ENCODE measurements at places on chromosomes 5 and 9.

GRCh38 chr5:55372130-55372925 is 64.5 kb downstream of the MTREX start:
- DNase-seq, result no peak

GRCh38 chr9:125360601-125361000 is 99.0 kb downstream of the GAPVD1 start:
- no peak for DNase-seq

DNA sequence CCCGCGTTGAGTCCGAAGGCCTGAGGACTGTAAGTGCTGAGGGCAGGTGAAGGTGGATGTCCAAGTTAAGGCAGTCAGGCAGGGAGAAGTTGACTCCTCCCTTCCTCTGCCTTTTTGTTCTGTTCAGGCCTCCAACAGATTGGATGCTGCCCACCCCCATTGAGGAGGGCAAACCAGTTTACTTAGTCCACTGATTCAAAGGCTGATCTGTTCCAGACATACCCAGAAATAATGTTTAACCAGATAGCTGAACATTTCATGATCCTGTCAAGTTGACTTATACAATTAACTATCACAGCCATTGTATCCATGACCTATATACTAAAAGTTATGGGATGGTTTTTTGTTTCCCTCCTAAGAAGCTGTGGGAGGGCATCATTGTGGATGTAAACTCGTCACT is 8.3 kb upstream of the TEX48 start:
- peak; percentile 46 for DNase-seq

DNA sequence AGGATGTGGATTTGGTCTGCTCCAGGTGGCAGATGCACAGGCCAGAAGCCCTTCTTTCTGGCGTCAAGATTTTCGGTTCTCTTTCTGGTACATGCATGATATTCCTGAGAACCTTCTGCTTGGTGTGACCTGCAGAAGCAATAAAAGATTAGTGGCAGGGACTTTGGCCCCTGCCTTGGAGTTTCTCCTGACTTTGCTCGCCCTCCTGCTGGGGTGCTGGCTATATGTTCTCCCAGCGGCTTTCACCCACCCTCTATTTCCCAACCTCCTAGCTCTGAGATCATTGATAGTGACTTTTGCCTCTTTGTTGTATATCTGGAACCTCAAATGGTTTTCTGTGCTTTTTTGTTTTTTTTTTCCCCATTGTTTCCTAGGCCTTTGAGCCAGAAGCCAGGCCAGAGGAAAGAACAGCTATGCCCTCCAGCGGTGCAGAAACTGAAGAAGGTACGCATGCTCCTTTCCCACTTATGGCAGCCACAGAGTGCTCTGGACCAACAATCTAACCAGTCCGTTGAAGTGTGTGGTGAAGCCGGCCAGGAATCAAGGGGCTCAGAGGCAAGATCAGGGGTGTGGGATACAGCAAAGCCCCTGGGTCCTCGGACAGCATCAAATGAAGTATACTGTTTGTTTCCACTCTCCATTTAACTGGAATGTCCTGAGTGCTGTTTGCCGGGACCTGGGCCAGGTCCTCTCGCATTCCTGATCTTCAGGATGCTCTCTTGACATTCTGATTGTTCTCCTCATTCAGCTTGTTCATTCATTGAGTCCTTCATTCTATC is 154.5 kb downstream of the ARHGEF28 start:
- DNase-seq, result no peak

DNA sequence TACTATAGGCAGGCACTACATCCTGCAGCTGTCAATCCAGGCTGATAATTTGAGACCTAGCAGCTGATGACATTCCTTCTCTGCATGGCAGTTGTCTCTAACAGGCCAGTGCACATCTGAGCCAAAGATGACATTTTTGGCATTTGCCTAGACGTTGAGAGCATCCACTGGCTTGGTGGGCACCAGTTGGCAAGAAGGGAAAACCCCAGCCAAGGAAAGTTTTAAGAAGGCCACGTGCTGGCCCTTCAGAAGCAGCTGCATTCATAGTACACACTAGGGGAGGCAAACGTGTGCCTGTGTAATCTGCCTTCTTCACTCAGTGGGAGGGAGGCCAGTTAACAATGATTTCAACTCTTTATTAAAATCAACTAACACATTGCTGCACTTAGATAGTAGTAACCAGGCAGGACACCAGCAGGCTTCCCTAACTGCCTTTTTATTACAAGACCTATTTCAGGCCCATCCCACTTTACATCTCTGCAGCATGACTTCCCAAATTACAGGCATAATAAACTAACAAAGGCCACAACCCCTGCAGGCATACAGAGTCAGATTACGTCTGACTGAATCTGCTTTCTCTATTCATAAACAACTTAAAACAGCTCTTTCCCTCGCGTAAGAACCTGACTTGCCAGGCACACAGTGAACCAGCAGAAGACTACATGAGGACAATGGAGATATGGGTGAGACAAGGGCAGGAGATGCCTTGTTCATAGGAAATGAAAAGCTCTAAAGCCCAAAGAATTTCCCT is 576.3 kb downstream of the PDE4D start:
- no peak for DNase-seq

DNA sequence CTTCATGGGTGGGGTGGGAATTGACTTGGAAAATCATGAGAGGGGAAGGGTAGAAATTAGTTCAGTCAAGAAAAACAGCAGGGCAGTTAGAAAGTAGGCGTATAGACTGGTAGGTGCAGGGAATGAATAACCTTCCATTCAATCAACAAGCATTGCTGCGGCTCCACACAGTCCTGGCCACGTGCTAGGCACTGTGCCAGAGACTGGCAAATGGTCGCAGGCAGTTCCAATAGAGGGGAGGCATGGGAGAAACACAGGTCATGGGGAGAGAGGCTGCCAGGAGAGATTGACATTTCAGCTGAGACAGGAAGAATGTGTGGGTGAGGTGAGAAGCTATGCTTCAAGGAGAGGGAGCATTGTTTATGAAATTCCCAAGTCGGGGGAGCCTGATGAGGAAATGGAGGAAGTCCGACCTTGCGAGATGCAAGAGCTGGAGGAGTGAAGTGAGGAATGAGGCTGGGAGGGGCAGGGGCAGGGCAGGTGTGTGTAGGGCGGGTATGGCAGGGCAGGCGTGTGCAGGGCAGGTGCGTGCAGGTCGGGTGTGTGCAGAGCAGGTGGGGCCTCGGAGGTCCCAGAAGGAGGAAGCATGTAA is 54.4 kb upstream of the PPARGC1B start:
- DNase-seq, result no peak

DNA sequence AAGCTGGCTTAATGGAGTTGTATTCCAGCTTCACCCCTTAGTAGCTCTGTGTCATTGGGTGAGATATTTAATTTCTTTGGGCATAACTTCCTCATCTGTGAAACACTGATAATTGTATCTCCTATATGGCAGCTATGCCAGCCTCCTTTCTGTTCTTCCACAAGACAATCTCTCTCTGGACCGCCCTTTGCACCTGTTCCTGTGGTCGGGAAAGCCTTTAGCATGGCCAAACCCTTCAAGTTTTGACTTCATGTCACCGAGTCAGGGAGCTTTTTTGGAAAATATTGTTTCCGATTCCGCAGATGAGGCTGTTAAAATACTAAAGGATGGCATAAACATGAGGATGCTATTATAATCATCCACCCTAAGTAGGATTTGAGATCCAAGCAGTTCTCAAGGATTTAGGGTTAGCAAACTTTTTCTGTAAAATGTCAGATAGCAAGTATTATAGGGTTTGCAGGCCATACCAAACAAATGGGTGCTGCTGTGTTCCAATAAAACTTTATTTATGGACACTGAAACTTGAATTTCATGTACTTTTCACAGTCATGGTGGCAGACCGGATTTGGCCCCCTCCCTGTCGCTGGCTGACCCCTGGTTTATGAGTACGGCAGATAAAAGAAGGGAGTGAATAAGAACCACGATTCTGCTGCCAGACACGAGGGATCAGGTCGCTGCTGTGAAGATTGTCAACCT is 695 bp upstream of the NDFIP1 start:
- no peak for DNase-seq

- DNase-seq, result no peak
Measured at GRCh38 chr5:65329266-65329665, 152.5 kb downstream of the ADAMTS6 start.

DNA sequence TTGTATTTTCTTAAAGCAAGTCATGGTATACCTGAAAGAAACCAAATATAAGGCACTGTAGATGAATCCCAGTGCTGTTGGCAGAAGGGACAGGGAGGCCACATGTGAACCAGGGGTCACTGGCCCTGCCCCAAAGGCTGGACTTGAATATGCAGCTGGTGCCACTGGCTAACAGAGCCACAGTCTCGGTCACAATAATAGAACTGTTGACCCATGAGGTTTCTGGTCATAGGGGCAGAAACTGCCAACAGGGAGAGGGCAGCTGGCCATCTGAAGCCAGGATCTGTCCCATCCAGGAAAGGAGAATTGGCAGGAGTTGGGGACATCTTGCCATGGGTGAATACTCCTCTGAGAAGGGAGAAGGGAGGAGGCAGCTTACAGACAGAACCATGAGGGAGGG is 31.9 kb downstream of the PALM2AKAP2 start:
- DNase-seq, result no peak

- no peak for DNase-seq
Measured at GRCh38 chr9:74528207-74528606, 31.1 kb downstream of the RORB start.

- no peak for DNase-seq
Measured at GRCh38 chr9:115972843-115973595, 180.6 kb upstream of the PAPPA start.

- DNase-seq, result peak; percentile 36
Measured at GRCh38 chr5:1538276-1538675, 14.5 kb upstream of the LPCAT1 start.

DNA sequence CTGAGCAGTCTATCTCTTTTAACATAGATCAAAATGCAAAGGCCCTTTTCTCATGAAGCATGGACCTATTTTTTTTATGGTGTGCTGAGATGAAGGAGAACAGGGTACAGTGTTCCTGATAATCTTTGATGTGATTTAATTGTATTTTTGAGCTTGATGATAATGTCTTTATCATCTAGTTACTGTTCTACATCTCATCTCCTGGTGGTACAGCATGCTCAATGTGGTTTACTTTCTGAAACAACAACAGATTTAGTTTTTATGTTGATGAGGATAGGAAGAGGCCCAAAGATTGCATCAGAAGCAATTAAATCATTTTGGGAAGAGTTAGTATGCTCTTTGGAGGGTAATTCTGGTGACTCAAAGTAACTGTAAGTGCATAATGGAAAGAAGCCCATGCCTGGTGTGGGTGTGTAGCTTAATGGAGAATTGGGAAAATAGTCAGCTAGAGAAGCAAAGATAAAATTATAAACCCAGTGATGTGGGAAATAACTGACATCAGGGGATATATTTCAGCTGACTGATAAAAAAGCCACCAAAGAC is 123.0 kb upstream of the KCNN2 start:
- DNase-seq, result no peak

DNA sequence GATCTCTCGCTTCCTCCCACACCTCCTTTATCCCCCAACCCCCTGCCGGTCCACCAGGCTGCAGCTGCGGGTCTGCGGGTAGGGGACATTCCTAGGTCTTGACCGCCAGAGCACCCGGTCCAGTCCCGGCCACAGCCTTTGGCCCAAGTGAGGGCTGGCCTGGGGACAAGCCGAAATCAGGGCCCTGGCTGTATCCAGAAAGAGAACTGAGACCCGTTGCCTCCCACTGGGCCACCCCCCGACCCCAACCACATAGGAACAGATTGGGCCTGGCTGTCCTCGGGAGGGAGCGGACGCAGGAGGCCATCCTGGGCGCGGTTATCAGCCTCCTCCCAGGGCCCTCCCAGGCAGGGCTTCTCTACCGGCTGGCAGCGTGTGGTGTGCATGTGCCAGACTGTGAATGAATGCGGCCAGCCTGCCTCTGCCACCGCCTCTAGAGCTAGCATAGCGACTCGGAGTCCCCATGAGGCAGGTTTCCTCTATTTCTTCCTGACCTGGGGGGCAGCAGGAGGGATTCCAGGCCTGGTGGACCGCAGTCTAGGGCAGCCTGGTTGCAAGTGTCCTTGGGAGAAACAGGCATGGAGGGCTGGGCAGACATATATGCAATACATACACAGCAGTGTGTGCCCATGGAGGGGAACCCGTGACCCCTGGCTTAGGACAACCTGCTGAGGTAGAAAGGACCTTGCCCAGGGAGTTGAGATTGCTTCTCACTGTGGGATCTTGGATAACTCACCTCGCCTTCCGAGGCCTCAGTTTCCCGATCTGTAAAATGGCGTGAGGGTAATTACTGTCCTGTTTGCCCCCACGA is 1.2 kb downstream of the N4BP3 start:
- DNase-seq, result peak; percentile 58

GRCh38 chr9:21995666-21996398 is 1.2 kb downstream of the CDKN2B-AS1 start:
- no peak for DNase-seq

- DNase-seq, result no peak
Measured at GRCh38 chr5:177234841-177235240, 68.7 kb downstream of the RAB24 start.

GRCh38 chr5:168659286-168659847 is 80.2 kb upstream of the PANK3 start:
- no peak for DNase-seq

- DNase-seq, result no peak
Measured at GRCh38 chr5:14449052-14449661, 132.4 kb upstream of the OTULINL start.

GRCh38 chr5:135447298-135447929 is at the start of gene DCANP1:
Gene DCANP1, minus strand, starts transcription at chr5:135447348. Its CDS starts 240 bp downstream, at chr5:135447108.
- no peak for DNase-seq

DNA sequence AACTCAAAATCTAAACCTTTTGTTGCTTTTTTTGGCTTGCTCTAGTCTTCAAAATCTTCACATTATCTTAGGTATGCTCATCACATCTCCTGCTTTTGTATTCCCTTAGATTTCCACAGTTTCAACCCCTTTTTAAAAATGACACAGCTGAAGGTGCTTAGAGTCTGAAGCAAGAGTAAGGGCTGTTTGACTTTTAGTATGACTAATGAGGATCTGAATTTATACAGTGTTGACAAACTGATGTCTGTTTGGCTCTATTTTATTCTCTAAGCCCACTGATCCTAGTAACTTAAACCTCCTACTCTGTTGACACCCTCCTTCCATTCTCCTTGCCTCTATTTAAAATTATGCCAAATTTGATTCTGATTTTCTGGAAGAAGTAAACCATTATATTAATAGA is 200.1 kb downstream of the MCTP1 start:
- no peak for DNase-seq

DNA sequence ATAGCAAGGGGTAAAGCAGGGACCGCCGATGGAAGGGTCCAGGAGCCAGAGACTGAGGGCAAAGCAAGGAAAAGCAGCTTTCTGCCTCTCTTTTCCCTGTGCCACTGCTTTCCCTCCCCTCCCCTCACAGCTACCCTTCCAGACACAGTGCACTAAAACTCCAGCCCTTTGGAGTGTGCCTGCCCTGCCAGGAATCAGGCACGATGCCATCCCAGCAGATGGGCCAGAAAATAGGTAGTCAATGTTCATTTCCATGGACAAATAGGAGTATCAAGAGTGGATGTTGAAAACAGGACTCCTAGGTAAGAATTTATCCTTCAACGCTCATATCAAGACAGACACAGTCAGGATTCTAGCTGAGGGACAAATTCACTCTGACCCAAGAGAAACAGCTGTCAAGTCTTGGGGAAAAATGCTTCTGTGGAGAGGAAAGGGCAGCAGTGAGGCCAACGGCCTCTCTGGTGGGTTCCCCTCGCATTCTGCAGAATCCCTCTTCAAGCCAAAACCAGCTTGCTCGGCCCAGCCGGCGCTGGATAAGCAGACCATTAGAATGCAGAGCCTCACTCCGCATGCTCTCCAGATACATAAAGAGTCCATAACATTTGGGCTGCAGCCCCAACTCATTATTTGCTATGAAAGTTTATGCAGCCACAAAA is 138.0 kb downstream of the CAAP1 start:
- no peak for DNase-seq
